ENCODE measurements at places on chromosomes 2 and 18.
A peak's percentile ranks its signal among the peaks of the same experiment; 100 is the strongest.

GRCh38 chr2:99842451-99842850 lies 299.9 kb downstream of the AFF3 start:
- DNase-seq = no peak

DNA sequence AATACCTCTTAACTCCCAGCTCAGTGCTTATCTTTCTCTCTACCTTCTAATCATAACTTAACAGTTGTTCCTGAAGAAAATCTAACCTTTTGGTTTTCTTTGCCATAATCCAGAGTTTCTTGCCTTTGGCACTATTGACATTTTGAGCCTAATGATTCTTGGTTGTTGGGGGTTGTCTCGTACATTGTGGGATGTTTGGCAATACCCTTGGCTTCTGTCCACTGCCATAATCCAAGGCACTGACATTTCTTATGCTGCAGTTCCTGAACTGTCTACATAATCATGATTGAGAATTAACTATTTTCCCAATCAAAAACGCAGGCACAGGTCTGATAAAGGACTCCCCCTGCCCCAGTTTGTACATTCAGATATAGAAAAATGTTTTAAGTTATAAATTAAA lies 203.2 kb upstream of the MEX3C start:
- no peak for DNase-seq

DNA sequence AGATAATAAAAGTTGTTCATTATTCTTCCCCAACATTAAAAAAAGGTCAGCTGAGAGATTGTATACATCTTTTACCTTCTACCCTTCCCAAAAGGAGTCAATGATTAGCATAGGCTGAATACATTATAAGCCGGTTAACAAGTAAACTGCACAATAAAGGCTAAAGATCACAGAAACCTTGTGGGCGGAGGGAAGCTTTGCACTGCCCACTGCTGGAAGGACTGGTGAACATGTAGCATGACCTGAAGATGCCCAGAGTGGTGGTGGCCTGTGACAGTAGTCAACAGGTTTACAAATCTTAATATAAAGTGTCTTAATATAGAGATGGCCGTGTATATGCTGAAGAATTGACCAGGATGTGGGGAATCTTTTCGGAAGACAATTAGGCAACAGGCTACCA lies 35.6 kb downstream of the ARL5A start:
- DNase-seq = peak; percentile 29

- no peak for DNase-seq
Observed at GRCh38 chr2:166163775-166164174, 36.0 kb upstream of the SCN1A start.
